ENCODE measurements at places on chromosomes 2 and 18.

- DNase-seq: no peak
Measured at GRCh38 chr2:204197336-204198005, 260.9 kb downstream of the ICOS start.

GRCh38 chr2:239329284-239329971 lies 71.4 kb downstream of the HDAC4 start:
- no peak for DNase-seq

DNA sequence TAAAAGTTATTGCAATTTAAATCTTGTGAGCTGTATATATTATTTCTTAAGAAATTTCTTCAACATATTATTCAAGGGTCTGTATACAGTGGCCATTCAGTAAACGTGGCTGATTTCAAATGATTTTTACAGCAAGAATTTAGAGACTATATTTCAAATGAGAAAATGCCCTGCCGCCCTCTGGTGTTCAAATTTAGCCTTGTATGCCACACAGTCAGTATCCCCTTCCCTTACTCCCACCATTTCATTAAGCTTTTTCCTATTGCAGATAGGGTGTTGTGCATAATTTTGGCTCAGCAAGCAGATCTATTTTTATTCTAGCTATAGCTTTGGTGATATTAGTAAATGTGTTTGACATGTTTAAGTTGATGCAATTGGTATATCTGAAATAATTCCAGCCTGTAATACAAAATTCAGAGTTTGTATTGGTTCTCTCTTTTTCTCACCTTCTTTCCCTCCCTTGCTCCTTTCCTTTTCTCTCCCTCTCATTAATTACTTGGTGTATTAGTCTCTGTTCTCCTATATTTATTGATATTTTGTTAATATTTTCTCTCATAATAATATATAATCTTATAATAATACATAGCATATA lies 22.8 kb upstream of the SCN7A start:
- DNase-seq: no peak

GRCh38 chr2:73983322-73984202 lies 1.1 kb upstream of the TET3 start:
- DNase-seq: no peak

DNA sequence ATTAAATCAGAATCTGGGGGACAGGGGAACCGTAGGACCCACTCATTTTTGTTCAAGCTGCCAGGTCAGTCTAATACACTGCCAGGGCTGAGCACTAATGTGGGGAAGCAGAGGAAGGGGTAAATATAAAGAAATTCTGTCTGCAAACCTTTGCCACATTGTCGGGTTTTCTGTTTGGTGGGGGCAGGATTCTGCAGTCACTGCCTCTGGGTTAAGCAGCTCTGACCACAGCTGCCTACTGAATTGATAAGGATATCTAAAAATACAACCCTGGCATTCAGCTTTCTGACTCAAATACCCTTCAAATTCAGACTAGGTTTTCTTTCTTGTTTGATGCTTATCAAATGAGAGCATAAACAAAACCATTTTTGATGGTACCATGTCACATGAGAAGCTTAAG lies 6.0 kb downstream of the DNER start:
- DNase-seq: no peak

- no peak for DNase-seq
Measured at GRCh38 chr18:50751947-50752346, 67.9 kb downstream of the MRO start.

DNA sequence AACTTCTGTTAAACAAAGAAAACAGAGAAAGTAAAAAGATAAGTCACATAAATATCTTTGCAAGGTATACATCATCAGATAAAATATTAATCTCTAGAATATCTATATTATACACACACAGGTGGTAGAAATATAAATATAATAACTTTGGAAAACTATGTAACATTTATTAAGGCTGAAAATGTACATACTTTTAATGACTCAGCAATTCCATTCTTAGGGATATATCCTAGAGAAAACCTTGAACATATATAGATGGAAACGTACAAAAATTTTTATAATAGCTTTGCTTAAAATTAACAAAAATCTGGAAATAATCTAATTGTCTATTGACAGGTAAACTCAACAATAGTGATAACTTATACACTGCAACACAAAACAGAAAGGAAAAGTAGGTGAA lies 381.3 kb downstream of the GPD2 start:
- DNase-seq: no peak

GRCh38 chr2:33118651-33119050 lies 171.9 kb downstream of the LTBP1 start:
- DNase-seq: no peak

GRCh38 chr2:198657512-198658121 lies 800.1 kb downstream of the SATB2 start:
- no peak for DNase-seq

GRCh38 chr2:219553168-219553417 lies 9.3 kb downstream of the TMEM198 start:
- DNase-seq: no peak

- no peak for DNase-seq
Measured at GRCh38 chr2:117774716-117775115, 39.8 kb upstream of the DDX18 start.

GRCh38 chr2:6064757-6065156 lies 372.6 kb downstream of the SOX11 start:
- DNase-seq: no peak

DNA sequence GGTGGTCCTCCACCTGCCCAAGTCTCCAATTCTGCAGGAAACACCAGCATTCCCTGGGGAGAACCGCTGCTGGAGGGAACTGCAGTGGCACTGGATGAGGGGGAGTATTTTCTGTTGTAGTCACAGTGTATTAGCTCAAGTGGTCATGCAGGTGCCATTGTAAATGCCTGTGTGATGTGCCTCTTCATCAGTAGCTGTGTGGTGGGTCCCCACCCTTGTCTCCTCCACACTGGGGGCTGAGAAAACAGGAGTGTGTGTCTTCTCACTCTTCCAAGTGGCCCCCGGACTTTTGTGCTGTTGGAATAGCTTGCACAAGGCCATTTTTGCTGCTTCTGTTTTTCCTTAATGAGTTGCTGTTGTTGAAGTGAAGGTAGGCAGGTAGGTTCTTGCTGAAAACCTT lies 8.7 kb downstream of the NCK2 start:
- no peak for DNase-seq

DNA sequence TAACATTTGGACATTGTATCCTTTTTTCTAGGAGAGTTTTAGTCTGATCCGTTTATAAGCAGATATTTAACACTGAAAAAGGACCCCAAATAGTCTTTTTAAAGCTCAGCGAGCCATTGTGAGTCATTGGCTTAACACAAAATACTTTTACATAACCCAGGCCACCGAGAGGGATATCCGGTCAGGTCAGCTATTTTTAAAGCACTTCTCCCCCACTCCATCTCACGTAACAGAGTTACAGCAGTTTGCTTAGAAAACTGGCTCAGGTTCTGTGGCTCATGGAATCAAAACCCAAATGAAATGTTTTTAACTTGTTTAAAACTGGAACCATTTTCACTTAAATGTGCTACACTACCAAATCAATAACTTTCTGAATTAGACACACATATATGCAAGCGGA lies 23.9 kb downstream of the COL4A3 start:
- DNase-seq: no peak

DNA sequence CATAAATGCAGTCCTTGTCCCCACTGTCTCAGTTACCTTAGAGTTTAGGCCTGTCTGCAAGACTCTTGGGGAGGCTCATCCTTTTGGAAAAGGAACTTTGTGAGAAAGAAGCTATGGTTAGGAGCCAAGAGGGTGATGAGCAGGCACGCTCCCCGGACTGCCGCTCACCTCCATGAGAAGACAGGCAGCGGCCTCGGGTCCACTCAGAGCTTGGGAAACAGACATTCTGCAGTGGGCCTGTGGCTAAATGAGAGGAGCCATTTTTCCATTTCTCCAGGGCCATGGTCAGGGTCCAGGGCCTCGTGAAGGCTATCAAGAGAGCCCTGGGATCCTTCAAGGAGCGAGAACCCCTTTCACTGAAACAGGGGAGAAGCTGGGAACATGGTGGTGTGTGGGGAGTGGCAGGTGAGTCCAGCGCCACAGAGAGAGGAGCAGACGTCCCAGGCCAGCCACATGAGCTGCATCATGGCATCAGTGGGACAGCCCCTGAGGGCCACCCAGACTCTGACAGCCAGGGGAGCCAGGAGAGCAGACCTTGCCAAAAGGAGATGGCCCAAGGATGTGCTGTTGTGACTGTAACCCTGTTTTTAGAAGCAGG lies 4.0 kb upstream of the TEX51 start:
- DNase-seq: no peak

DNA sequence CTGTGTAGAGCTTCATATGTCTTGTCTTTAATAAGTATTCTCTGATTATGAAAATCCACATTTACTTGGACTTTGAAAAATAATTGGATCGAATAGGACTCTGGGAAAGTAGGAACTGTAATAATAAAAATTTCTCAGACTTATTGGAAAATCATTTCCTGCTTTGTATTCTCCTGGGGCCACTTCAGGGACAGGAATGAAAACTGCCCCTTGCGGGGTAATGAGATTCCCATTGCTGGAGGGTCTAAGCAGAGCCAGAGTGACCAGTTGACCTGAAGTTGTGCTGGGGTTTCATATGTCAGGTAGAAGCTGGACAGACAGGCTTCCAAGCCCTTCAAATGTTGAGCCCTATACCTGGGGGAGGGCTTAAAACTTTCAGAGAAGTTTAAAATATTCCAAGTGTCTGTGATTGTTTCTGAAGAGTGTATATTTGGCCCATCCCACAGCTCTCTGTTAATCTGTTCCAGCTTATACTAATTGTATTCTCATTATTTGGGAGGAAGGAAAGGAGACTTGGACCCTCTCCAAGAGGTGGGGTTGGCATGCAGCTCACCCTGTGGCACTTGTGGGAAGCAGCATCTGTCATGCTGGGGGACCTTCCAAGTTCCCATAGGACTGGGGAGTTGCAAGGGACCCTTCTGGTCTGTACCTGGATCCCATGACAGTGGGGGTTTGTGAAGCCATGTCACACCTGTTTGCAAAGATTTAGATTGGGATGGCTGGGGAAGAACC lies 268.7 kb upstream of the ATP5MC3 start:
- DNase-seq: no peak

DNA sequence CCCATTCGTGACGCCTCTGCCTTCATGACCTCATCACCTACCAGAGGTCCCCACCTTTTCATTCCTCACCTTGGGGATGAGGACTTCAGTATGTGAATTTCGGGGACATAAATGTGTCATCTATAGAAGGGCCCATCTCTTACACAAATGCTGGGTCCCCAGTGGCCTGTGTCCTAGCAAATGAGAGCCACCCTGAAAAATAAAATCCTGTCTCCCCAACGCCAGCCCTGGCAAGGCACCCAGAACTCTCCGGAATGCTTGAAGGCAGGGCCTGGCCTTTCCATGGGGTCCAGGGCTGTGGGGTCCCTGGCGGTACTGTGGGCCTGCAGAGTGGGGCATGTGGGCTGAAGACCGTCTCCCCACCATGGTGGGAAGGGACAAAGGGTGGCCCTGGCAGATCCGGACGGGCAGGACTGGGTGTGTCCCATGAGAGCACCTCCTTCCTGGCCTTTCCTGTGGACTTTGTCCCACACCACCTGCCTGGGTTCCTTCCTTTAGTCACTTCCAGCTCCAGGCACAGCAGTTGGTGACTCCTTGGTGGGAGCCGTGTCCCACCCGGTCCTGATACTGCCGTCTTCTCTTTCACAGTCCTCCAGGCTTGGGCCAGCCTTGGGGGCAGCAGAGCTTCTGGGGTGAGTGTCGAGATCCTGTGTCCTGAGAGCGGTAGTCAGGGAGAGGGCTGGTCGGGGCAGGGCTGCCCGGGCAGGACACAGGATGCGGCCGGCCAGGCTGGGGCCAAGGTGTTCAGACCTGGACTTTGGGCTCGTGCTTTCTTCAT lies 18.6 kb downstream of the CAPN10 start:
- DNase-seq: no peak

- no peak for DNase-seq
Measured at GRCh38 chr2:127575941-127576432, 40.5 kb downstream of the MYO7B start.

GRCh38 chr2:64396551-64396950 lies 57.4 kb upstream of the LGALSL start:
- DNase-seq: no peak

GRCh38 chr18:22204214-22204536 lies 34.8 kb downstream of the GATA6 start:
- DNase-seq: no peak

DNA sequence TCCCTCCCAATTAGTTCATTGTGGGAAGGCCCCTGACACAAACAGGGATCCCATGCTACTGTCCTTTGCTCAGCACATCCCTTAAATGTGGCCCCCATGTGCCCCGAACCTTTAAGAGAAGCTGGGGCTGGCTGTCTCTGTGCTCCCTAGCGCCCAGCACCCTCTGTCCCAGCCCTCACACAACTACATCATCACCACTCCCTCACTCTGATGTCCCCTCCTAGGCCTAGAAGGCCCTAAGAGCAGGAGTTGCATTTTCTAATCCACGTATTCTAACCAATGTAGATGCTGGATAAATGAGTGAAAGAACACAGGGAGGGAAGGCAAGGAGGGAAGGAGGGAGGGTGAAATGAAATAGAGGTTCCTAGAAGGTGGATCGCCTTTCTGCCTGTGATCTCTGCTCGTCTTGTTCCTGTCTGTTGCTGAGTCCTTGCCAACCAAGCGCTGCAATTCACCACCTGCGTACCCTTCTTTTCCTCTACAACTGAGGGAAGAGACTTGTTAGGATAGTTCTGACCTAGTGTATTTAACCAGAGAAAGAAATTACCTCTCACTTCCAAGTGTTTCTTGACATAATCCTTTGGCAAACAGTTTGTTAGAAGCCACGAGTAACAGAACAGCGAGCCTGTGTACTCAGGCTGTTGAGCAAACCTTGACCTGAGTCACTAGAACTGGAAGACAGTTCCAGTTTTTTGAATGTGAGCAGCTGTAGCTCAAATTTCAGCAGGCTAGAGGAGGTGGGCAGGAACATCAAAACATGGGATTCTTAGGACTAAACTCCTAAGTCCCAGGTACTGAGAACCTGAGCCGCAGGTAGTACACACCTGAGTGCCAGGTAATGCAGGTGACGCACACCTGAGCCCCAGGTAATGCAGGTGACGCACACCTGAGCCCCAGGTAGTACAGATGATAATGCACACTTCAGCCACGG lies 181.5 kb upstream of the ID2 start:
- DNase-seq: no peak

- no peak for DNase-seq
Measured at GRCh38 chr2:11248-11941, 34.9 kb downstream of the FAM110C start.

- no peak for DNase-seq
Measured at GRCh38 chr2:174572556-174572955, 25.0 kb downstream of the WIPF1 start.

DNA sequence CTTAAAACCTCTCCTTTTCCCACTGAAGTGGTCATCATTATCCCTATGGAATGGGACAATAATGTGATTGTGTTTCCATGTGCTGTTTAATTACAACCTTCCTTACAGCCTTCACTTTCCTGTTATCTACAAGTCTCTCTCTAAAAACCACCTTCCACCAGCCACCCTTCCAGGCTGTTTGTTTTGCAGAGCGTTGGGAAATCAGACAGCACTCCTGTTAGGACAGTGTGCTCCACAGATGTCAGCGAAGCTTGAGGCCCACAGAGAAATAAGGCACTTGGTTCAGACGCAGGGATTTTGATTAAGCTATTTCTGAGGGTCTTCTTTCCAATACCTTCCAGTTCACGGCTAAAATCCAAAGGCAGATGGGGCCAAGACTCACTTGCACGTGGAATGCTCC lies 32.3 kb upstream of the ASPRV1 start:
- DNase-seq: no peak

All from C1 segment of cervical spinal cord (tissue), 14 donors.